Naive thymus-derived CD8-positive, alpha-beta T cell (primary cell): ENCODE measurements at places on chromosomes 4 and X.

- H3K27me3 ChIP-seq = no peaks in the 10 kb centered on the region
- peaks cover 54% of the 10 kb centered on the region for H3K4me1 ChIP-seq
- no peak for DNase-seq
- peak overlapping the region; percentile 86 for H3K4me3 ChIP-seq
These were observed 1.4 kb downstream of the COQ2 start for GRCh38 chr4:83283181-83283580.

GRCh38 chr4:141497627-141498026 is 138.8 kb upstream of the IL15 start:
- H3K27me3 ChIP-seq = no peaks in the 10 kb centered on the region
- H3K36me3 ChIP-seq = no peaks in the 10 kb centered on the region
- no peak overlapping the region for H3K27ac ChIP-seq
- DNase-seq = no peak

DNA sequence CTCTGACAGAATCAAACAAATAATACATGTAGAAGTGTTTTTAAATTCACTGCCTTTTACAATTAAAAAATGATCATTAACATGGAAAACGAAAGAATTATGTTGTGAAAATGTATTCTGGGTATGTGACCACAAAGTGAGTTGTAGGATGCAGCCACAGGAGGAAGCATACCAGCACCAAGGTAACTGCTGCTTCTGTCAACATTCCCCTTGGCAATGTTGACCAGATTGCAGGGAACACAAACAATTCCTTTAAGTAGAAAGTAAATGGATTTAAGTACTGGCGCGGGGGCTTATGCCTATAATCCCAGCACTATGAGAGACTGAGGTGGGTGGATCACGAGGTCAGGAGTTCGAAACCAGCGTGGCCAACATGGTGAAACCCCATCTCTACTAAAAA is 1877.9 kb upstream of the PCDH7 start:
- H3K36me3 ChIP-seq = no peaks in the 10 kb centered on the region
- H3K27me3 ChIP-seq = no peaks in the 10 kb centered on the region
- H3K27ac ChIP-seq = no peak overlapping the region
- no peak for DNase-seq
- no peaks in the 10 kb centered on the region for H3K4me1 ChIP-seq
- H3K4me3 ChIP-seq = no peak overlapping the region

DNA sequence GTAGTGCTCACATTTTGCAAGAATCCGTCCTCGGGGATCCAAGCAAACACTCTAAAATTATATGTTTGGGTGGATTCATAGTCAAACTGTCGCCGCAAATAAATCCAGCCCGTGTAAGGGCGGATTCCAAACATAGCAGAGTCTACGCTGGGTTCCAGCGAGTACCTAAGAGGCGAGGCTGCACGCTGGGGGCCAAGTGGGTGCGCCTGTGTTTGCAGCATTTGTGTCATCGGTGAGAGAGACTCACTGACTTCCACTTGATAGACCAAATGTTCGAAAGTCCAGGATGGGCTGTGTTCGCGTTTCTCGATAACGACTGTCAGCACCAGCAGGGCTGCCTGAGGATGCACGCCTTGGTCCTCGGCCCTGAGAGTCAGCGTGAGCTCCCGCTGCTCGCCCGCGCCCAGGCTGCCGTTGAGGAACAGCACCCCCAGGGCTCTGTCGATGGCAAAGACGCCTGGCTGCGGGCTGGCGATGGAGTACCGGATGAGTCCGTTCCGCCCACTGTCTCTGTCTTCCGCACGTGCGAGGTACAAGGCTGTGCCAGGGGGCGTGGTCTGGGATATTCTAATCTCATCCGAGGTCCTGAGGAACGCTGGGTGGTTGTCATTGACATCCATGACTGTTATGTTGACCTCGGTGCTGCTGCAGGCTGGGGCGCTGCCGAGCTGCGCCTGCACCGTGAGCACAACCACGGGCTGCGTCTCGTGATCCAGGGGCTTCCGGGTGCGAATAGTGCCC is 158.7 kb downstream of the DCHS2 start:
- H3K27me3 ChIP-seq = peaks cover 12% of the 10 kb centered on the region
- H3K4me3 ChIP-seq = peak overlapping the region; percentile 85
- peak; percentile 37 for DNase-seq
- peak overlapping the region; percentile 68 for H3K27ac ChIP-seq
